ENCODE measurements at places on chromosomes 13 and 19. TPM values are rescaled to one million over a fixed set of nuclear protein-coding genes. Genes with fewer than 3 reads are reported as not detected.

RINL gene
- 11.9 TPM for total RNA-seq

DNA sequence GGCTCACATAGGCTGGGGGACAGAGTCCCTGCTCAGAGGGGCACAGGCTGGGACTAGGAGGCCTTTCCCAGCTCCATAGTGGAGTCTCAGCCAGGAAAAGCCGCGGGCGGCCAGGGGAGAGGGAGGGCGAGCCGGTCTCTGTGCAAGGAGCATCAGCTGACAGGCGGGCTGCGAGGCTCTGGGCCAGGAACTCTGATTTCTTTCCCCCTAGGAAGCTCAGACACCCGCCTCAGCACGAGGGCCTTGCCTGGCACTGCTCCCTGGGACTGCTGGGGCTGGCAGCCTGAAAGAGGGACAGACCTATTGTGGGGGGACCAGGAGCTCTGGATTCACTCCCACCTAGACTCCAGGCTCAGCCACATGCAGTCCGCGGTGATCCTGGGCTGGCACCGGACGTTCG is 2.2 kb upstream of the PLK5 start:
- no peak for DNase-seq

DNA sequence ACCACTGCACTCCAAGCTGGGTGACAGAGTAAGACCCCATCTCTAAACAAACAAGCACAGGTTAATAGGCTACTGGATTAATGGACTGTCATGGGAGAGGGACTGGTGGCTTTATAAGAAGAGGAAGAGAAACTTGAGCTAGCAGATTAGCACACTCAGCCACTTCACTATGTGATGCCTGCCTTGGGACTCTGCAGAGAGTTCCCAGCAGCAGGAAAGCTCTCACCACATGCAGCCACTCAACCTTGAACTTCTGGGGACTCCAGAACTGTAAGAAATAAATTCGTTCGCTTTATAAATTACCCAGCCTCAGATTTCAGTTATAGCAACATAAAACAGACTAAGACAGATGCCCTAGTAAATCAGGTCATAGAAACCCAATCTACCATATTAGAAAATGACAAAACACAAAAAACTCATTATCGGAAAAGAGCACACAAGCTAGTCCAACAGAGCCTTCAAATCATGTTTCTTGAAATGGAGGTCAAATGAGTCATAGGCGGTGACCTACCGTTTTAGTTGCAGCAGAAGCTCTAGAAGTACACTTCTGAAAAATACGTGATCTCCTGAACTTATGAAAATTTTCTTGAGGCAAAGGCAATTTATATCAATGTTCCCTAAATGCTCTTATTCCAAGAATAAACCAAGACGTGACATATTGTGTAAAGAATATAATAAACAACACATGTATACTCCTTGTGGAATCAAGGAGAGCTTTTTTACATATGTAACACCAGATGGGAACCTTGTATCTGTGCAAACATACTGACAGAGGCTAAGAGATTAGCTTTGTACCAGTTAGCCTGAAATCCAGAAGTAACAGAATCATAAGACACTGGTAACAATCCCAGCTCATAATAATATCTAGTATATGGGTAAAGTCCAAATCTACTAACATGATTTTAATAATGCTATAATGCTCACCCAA is 340.9 kb upstream of the SGCG start:
- no peak for DNase-seq

DNA sequence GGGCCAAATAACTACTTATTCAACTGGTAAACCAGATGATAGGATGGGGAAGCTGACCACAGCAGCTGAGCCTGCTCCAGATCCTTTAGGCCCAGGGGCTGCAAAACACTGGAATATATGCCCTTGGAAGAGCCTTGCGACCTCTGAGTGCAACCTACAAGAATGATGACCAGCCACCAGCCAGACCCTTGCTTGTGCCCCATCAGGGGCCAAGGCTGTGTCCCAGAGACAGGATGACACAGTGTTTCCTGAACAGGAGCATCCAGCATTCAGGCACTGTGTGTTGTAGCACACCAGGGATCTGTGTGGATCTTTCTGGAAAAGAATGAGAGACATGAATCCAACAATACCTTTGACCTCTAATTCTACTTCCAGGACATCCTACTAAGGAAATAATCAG is 14.5 kb downstream of the GJA3 start:
- no peak for DNase-seq

- no peak for DNase-seq
Measured at GRCh38 chr13:35566340-35566739, 89.9 kb upstream of the MAB21L1 start.

DNA sequence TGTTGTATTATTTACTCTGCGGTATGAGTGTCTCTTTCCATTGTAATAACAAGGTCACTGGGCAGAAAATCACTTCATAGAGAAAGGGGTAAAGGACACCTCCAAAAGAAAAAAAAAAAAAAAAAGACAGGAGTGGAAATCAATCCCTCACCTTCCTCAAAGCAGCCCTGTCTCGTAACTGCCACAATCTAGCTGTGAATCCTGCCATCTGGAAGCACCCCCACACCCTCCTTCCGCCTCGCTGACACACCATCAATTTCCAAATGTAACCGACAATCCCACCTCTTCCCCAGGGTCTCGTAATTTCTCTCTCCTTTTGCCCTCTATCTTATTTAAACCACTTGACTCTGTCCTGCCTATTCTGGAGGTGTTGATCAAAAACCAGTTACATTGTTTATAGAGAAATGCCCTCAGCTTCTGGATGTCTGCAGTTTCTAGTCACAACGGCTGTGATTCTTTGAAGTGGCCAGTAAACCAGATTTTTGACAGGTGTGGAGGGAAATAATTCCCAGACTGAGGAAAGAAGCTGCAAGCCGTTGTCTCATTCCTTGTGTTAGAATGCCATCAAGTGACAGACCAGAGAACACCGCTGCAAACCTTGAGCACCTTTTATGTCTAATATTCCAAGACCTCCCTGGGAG is 9.1 kb upstream of the POP4 start:
- no peak for DNase-seq

DNA sequence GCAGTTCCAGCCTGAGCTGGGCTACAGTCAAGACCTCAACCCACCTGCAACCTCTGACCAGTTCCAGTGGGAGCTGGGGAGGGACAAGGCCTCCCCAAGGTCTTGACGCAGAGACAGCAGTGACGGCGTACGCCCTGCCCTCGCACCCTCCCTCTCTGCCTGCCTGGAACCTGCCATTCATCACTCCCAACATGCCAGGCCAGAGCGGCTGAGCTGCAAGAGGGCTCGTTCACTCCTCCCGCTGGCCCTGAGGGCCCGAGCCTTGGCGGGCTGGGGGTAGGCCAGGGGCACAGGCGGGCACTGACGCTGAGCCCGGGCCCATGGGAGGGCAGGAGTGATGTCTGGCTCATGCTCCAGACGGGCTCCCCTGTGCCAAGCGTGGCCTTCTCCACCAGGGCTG is 8.2 kb downstream of the NDUFA11 start:
- DNase-seq = no peak
